ENCODE measurements at places on chromosomes 3 and 15. TPM values are rescaled to one million over a fixed set of nuclear protein-coding genes. Genes with fewer than 3 reads are reported as not detected.

Gene WDR76
- 17.7 TPM for total RNA-seq

Gene RYR3
- total RNA-seq = not detected

Gene BTD
- total RNA-seq = 34.1 TPM

Gene TRPM1
- total RNA-seq = under 0.01 TPM

Gene GOLGA6L10
- total RNA-seq = 2.9 TPM

Gene TXNRD3
- 11.3 TPM for total RNA-seq

Gene SHC4
- total RNA-seq = 3.5 TPM

Gene KY
- 0.32 TPM for total RNA-seq

Gene RBM6
- total RNA-seq = 61.7 TPM

All from fibroblast of villous mesenchyme (primary cell).